ENCODE measurements at places on chromosomes 4 and X.

GRCh38 chr4:137266511-137266910, 265.8 kb downstream of the PCDH18 start:
- no peak for DNase-seq

GRCh38 chr4:138599965-138600364, 357.8 kb upstream of the SLC7A11 start:
- DNase-seq, result no peak

GRCh38 chr4:183392377-183392776, 52.1 kb upstream of the CDKN2AIP start:
- DNase-seq, result no peak

DNA sequence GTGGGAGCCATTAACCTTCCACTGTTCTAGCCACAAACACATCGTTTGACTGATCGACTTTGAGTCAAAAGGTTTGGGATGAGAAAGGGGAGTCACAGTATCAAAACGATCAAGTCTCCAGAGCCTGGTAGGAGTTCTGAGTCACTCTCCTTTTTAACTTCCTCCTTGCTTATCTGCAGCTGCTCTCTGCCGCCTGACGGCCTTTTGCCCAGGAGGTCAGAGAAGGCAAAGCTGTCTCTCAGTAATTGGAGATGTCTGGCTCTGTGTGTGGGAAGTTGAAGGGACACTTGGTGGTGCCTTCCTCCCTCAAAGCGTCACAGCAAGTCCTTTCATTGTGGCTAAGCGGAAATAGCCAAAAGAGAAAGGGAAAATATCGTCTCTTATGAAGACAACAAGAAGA, 63.1 kb downstream of the ANOS1 start:
- DNase-seq, result no peak

- no peak for DNase-seq
Observed at GRCh38 chr4:65302145-65302544, 368.1 kb downstream of the EPHA5 start.

DNA sequence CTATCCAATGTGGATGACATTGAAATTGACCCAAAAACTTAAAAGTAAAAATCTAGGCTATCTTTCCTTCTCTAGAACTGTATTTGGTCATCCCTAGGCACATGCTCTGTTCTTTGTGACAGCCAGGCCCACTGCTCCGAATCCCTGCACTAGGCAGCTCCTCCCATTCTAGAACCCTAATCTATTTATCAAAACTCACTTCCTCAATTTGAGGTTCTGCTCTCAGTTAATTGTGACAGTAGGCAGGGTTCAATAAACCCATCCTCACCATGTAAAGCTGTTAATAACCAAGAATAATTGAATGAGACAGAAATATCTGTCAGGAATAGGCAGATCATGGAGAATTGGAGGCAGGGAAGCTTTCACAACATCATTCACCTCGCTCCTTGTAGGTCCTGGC, 51.9 kb upstream of the IRF2 start:
- DNase-seq, result no peak

DNA sequence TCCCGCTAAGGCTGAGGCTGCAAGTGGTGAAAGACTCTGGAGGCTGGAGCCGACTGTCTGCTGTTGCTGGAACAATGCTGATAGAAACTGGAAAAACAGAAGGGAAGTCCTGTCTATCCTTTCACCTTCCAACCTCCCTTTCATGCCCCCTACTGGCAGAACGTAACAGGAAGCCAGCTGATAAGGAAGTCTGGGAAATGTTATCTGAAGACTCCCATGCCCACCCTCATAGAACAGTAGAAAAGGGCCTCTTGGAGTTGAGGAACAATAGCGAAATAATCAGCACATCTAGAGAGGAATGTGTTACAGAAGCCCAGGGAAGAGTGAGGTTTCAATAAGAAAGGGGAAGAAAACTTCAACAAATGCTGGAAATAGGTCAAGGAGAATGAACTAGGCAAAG, 117.1 kb upstream of the DKK2 start:
- DNase-seq, result no peak

DNA sequence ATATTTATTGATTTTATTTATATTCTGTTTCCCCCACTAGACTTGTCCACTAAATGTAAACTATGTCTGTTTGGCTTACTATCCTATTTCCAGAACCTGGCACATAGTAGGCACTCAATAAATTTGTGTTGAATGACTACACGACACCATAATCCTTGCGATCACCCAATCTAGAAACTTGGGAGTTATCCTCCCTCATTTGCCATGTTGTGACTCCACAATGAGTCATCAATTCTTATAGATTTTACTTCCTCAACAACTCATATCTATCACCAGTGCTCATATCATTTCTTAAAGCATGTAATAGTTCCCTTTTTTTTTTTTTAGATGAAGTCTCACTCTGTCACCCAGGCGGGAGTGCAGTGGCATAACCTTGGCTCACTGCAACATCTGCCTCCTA, 39.9 kb upstream of the VAMP7 start:
- no peak for DNase-seq

DNA sequence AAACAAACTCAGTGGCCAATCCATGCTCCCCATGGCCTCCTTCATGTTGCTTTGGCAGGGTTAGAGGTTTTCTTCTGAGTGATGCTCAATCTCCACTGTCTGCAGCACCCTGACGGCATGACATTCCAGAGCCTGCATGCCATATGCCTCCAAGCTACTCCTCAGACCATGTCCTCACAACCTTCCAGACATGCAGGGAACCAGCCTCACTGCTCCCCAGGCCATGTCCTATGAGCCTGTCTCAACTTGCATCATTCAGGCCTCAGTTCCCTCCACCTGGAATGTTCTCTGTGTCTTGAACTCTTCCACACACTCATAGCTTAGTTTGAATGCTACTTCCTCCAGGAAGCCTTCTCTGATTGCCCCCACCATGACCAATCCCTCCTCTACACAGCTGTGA, 18.8 kb downstream of the PROM1 start:
- no peak for DNase-seq

DNA sequence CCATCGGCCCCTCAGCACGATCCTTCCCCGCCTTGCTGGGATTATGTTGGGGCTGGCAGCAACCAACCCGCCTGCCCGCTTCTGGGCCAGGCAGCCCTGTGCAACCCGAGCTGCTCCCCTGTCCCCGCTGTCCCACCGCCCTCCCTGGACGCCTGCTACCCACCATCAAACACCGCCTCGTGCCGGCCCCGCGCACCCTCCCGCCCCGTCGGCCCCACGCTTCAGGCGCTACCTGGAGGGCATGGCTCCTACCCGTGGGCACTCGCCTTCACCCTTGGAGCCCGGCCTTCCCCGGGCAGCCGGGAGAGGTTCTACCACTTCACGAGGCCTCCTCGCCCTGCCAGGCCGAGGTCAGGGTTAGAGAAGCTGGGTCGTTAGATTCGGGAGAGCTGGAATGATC, 37.0 kb downstream of the TKTL1 start:
- DNase-seq, result no peak

- DNase-seq, result no peak
Observed at GRCh38 chr4:76897536-76898384, at the start of gene SOWAHB. Gene SOWAHB (minus strand): TSS chr4:76898144. CDS start chr4:76897849, 295 bp downstream.

GRCh38 chrX:2766906-2767305, 15.1 kb downstream of the XG start:
- no peak for DNase-seq

DNA sequence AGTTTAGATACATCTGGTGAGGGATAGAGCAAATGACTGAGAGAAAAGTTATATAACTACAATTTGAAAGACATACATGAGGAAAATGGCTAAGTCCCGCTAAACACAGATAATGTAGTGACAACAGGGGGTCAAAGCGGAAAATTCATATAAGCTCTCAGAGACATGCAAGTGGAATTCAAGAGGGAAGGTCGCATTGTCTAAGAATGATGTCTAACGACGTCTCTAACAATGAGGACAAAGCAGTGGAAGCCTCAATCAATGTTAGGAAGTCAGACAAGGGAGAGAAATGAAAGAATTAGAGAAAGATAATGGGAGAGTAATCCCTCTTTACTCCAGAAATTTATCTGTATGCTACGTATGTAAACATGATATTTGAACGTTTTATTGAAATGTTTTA, 113.4 kb downstream of the ANTXR2 start:
- DNase-seq, result no peak

- no peak for DNase-seq
Observed at GRCh38 chrX:35841872-35842271, 43.7 kb downstream of the MAGEB16 start.

DNA sequence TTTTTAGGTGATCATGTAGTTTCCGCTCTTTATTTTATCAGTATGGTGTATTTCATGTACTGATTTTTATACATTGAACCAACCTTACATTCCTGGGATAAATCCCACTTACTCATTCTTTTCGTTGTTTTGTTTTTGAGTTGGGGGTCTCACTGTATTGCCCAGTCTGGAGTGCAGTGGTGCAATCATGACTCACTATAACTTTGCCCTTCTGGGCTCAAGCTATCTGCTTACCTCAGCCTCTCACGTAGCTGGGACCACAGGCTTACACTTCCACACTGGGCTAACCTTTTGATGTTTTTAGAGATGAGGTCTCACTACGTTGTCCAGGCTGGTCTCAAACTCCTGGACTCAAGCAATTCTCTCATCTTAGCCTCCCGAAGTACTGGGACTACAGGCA, 19.5 kb upstream of the STARD8 start:
- DNase-seq, result no peak

- DNase-seq, result no peak
Observed at GRCh38 chr4:167000141-167000852, 234.0 kb downstream of the SPOCK3 start.

DNA sequence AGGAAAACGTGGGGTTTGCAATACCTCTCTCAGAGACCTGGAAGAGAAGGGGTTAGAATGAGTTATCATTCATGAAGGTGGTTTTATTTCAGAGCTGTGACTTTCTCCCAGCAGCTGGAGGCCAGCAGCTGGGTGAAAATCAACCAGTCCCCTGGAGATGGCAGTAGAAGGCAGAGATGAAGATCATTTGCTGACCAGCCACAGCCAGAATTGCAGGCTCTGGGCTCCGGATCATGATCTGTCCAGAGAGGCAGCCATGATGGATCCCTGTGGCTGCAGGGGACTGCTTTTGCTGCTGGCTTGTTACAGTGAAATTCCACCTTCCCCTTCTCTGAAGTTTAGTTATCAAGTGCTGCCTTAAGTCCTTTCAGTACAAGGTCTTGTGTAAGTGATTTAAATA, 46.9 kb upstream of the TAB3 start:
- DNase-seq, result no peak

DNA sequence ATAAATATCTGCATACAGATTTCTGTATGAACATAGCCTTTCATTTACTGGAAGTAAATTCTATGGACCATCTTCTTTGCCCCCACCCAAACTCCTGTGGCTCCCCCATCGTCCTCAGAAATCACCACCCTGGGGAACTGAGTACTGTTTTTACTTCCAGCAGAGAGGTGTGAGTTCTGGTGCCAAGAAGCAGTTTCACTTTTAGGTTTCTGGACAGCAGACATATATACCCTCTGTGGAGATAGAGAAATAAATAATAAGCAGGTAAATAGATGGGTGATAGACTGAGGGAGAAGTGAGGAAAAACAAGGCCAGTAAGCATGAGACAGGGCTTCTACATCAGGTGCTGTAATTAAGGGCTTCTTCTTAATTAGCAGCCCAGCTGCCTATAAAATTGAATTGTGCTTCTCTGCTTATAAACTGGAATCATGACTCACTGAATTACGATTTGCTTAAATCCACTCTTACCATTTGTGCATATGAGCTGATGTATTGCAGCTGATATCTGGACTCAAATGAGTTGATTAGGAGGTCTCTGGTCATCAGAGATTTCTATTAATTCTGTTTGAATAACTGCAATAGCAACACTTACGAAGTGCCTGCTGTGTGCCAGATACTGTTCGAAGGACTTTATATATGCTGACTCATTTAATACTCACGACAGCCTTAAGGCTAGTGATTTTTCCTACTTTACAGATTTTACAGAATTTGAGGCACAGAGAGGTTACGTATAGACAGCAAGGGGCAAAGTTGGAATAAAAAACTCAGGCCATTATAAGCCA, 60.8 kb upstream of the DHX15 start:
- DNase-seq, result no peak

DNA sequence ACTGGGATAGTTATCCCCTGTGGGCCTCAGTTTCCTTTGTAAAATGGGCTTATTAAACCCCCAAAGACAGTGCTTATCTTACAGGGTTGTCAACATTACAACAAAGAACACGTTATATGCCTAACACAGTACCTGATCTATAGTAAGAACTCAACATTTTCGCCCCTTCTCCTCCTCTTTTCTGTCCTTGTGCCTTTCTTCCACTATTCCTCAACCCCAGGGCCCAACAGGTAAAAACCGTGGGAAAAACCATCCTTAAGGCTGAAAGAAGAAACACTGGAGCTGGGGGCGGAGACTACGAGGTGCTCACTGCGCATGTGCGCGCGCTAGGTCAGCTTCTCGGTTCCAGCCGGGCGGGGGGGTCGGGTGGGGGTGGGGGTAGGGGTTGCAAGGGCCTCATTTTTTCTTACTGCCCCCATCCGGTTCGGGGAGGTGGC, 426 bp upstream of the XIAP start:
- peak; percentile 15 for DNase-seq

DNA sequence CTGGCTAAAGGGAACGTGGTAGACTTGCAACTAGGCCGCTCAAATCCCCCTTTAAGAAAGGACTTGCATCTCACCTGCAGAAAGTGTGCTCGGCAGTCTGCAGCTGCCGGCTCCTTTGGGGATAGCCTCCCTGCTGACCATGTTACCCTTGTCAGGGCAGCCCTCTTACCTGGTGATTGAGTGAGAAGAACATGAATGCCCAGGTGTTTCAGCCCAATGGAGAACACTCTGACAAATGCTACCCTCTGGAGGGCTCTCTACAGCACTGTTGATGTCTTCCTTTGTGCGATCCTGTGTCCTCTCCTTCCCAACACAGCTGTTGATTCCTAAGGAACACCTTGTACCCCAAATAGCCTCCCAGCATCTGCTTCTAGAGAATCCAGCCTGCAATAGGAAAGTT, 178.7 kb upstream of the LDB2 start:
- DNase-seq, result no peak

- no peak for DNase-seq
Observed at GRCh38 chr4:118755438-118756226, 70.4 kb downstream of the METTL14 start.

DNA sequence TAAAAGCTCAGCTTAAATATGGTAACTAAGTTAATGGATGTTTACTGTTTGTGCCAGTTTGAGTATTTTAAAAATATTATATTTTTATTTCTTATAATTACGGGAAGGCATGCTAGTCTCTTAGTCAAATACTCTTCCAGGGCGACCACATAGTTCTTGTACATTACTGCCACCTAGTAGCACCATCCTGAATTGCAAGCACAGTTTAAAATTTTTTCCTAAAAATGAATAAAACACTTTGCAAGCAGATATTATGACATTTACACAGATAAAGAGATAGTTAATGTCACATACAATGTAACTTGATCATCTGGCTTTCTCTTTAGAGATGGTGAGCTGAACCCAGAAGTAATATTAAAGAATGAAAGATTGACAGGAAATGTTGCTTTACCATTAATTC, 11.5 kb downstream of the NDP start:
- no peak for DNase-seq

All from ascending aorta (tissue), 2 donors.